SW 1271 (cell line): ENCODE measurements at places on chromosomes 1 and 21.

- DNase-seq: no peak
These were observed 125.1 kb upstream of the MAGI3 start for GRCh38 chr1:113265196-113265595.

DNA sequence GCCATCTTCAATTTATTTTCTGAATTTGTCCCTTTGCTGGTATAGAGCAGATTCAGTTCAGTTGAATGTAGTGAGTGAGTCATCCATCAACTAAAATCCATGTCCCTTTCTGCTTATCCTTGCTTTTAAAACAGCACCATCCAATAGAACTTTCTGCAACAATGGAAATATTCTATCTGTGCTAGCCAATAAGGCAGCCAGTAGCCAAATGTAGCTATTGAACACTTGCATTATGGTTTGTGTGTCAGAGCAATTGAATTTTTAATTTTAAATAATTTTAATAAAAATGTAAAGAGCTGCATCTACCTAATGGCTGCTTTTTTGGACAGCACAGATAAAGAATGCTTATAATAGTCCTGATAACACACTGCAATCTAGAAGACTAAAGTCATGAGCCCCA, at the start of gene GJA9:
Gene GJA9 (minus strand): TSS at position 101 of the 400 bp plus-strand sequence. CDS start 5,489 bp downstream, outside the sequence.
- DNase-seq: no peak

GRCh38 chr1:84141182-84142003, 2.7 kb upstream of the PRKACB start:
- DNase-seq: peak; percentile 49

DNA sequence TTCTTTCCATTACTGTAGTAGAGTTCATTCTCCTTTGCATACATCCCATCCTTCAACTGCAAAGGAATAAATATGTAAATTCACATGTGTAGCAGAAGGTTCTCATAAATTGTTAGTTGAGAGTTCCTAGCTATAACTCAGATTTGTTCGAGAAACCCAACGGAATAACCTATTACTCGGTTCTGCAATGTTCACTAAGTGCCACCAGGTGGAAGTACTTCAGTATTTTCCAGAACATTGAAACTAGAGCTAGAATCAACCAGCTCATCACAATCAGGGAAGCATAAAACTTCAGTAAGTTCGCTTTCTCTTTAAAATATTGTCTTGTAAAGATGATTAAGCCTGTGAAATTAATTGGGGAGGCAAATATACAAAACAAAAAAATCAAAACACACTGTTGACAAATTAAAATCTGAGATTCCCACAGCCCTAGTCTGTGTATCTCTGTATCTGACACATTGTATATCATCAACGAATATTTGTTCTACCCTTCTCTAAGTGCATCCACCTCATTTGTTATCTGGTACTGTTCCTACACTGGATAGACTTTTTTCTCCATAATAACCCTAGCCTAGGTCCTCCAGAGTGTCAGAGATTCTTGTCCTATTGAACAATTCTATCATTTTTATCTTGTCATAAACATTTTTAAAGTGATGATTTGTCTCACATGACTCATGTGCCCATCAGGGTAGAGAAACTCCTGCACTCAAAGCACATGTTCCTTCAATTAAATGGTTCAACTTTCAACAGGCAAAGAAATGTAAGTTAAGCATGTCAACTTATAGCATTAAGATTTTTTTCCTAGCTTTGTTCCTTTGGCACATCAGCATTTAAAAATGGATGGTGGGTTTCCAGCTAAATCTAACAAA, 31.9 kb downstream of the MROH9 start:
- DNase-seq: peak; percentile 12

DNA sequence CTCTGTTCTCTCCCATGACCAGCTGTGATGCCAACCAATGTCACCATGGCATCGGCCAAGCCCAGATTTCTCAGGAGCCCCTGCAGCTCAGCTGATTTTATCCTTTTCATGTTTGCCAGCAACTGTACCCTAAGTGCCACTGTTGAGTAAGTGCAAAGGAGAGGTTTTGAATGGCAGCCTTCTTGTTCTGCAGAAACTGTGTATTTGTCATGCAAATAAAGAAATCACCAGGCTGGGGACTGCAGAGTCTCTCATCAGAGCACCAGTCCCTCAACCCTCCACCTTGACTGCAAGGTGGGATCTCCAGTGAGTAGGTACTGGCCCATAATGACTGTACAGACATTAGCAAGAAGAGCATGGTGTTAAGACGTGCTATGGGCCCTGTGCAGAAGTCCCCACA, 26.6 kb downstream of the C8B start:
- no peak for DNase-seq

GRCh38 chr1:61241411-61241838, 159.1 kb downstream of the NFIA start:
- no peak for DNase-seq

GRCh38 chr1:115539736-115540135, 102.0 kb upstream of the VANGL1 start:
- DNase-seq: no peak

GRCh38 chr1:201268604-201269151, 14.6 kb upstream of the PKP1 start:
- DNase-seq: no peak

DNA sequence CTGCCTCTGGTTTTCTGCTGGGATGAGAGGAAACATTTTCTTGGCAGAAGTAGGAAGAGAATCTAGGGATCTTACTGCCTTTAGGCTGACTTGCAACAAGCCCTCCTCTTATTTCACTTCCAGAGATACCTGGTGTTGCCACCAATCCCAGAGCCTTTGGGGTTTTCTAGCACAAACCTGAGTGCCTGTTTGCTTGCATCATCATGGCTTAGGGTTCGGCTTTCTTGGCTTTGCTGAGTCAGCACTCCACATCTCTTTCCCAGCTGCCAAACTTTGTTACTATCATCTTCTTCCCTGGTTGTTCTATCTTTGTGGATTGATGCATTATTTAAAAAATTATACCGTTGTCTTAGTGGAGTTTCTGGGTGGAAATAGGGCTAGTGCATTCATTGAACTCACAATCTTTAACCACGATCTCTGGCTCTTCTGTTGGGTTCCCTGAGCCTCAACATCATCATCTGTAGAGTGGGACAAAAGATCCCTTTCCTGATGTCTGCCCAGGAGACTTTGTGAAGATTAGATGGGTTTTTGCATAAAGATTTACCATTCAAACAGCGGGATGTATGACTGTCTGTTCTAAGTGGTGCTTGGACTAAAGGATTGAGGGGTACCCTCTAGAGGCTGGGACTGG, 76.6 kb upstream of the SELENON start:
- no peak for DNase-seq

DNA sequence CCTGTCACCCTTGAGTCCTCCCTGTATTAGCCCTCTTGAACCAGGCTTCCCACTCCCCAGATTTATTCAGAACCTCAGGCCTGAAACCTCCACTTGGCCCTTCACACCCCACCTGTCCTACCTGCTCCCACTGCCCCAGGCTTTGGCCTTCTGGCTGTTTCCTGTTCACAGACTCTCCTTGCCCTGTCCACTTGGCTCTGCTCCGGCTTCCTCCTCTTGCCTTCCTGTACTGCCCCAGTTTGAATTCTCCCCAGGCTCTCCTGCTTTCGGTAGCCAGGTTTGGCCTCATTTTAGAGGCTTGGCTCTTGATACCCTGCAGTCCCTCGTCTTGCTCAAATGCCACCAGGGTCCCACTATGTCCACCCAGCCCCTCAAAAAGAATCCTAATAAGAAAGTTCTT, 385.2 kb downstream of the KCNH1 start:
- no peak for DNase-seq

- no peak for DNase-seq
These were observed 56.5 kb upstream of the ADAR start for GRCh38 chr1:154664331-154665002.

GRCh38 chr21:34367320-34367935, 3.6 kb downstream of the KCNE2 start:
- peak; percentile 14 for DNase-seq

GRCh38 chr1:25095635-25096200, 136.6 kb downstream of the SYF2 start:
- DNase-seq: no peak

- DNase-seq: no peak
These were observed 15.3 kb upstream of the FHAD1 start for GRCh38 chr1:15231714-15232201.

DNA sequence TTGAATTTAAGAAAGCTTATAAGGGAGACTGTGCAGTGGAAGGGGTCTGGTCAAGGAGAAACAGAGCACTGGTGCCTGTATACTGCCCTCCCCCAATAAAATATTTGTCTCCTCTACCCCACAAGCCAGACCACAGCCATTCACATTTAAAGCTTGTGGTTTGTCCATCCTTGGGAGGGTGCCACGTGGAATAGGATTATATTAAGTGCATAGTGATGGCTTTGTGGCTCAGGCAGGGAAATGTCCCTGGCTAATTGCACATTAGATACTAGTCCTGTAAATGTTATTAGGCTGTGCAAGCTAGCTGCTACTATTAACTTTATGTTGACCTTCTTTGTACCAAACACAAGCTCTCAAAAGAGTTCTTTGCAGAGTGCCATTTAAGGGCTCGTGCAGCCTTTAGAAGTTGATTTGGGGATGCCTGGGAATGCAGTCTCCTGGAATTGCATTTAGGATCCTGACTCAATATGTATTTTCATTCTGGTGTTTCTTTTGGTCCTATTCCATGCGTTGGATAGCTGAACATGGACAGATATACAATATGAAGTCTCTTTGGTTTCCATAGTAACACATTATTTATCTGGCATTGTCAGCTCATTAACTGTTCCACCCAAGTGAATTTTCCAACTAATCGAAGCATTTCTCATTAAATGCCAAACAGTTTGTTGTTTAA, 210.6 kb downstream of the ROR1 start:
- DNase-seq: no peak
